ENCODE measurements at places on chromosomes 5 and 9.

- DNase-seq, result no peak
Observed at GRCh38 chr5:55303238-55303690, 4.2 kb downstream of the DHX29 start.

- no peak for DNase-seq
Observed at GRCh38 chr5:39716532-39717028, 291.8 kb upstream of the DAB2 start.

- no peak for DNase-seq
Observed at GRCh38 chr9:120655005-120655622, 59.2 kb downstream of the MEGF9 start.

DNA sequence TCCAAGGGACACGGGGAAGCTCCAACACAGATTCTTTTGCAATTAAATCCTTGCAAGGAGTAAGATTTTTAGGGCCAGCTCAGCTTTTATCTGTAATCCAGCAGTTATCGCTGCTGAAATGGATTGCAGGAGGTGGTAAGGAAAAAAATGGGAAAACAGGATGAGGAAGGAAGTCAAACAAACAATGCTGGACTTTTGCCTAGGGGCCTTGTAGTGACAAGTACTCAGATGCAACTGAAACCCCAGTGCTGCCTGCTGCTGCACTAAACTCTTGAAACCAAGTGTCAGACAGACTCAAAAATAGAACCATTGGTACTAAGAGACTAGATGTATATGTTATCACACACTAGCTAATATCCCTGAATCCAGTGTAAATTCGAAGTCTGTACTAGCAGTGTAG is 309.2 kb downstream of the CTNND2 start:
- no peak for DNase-seq

DNA sequence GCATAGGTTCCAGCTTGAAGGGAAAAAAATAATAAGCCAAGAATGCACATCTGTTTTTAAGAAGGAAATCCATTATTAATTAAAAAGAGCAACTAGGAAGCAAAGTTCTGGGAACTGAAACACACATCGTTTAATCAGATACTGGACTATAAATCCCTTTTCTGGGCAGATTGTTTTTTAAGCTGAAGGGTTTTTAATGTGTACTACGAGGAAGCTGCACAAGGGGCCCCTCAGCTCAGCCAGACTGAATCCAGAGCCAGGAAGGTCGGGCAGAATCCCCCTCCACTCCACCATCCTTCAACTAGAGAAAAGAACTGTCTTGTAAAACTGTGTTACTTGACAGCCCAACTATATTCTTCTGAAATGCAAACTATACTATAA is 49.2 kb downstream of the ROR2 start:
- no peak for DNase-seq

DNA sequence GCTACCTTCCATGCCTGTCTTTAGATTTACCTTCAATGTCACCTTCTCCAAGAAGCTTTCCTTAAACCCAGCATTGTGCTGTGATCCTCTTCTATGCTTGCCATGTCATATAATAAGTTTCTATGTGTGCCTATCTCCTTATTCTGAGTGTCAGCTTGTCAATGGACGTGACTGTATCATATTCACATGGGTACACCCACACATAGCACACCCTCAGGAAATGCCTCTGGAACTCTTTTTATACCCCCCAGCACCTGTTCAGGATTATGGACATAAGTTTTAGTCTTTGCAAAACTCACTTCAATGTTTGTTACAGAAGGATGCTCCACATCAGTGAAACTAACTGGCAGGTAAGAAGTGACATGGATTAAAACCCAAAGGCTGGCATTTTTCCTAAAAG is 7.4 kb downstream of the GAS1 start:
- no peak for DNase-seq

DNA sequence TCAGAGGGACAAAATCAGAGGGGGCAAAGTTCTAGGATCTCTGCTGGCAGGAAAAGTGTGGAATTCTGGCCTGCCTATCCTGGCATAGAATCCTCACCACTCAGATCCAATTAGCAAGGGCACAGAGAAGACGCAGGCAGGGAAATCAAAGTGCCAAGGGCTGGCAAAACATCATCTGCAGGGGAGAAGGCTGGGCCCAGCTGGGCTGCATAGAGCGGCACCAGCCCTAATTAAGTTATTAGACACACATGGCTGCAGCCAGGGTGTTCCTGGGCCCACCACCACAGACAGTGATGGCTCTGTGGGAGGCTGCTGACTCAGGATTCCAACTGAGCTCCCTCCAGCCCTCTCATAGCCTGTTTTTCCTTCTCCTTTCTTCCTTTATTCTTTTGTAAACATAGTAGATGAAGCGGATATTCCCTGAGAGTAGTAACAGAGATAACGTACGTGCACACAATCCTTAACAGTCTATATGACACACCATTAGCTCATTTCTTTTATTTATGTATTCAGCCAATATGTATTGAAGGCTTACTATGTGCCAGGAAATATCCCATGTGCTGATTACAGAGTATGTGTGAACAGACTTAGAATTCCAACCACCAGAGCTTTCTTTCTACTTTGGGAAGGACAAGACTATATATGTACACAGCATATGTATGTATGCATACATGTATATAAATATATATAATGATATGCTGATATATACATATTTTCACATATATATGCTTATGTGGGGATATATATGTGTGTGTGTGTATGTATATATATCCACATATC is 236.1 kb downstream of the ASTN2 start:
- DNase-seq, result no peak

DNA sequence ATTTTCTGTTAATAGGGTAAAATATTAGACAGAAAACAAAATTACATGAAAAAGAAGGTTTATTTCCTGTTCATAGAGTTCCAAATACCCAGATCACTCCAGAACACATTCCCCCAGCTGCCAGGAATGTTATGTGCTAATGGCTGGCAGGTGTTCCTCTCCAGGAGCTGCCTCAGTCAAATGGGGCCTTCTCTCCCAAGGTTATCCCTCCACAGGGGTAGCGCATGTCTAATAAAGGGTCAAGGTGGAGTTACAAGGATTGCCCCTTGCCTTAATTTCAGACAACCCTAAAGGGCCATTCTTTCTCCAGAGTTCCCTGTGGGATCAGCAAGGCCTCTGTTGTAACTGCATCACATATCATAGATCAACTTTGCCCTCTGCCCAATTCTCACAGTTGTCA is 148.6 kb upstream of the PLPPR1 start:
- DNase-seq, result no peak

Measured in stimulated activated CD4-positive, alpha-beta T cell treated with anti-CD3 and anti-CD28 coated beads, TNF-alpha, amount 100 ng/mL, for 48 hours (primary cell).